ENCODE measurements at places on chromosomes 6 and 20.

DNA sequence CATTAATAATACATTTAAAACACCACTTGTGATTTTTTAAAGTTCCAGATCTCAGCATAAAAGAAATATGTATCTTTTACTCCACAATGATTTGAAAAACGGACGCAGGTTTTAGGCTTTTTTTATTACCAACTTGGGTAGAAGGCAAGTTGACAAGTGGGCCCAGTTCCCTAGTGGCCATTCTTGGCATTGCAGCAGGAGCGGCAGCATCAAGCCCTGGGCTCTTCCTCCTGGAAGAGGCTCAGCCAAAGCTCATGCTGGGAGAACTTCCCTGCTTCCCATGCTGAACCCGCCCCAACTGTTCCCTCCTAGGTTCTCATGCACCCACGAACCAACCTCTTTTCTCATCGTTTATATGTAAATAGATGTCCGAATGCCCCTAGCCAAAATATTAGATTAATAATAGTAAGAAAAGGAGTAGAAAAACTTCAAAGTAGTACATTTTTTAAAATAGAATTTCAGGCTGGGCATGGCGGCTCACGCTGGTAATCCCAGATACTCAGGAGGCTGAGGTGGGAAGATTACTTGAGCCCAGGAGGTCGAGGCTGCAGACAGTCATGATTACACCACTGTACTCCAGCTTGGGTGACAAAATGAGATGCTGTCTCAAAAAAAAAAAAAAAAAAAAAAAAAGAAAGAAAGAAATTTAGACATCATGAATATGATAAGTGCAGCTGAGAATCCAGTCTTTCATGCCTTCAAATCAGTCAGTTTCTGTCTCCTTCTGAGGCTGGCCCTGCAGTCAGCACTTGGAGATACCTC, 18.2 kb upstream of the MYB start:
- no peaks in the 10 kb centered on the region for H3K27me3 ChIP-seq
- H3K4me3 ChIP-seq = no peak overlapping the region
- no peaks in the 10 kb centered on the region for H3K36me3 ChIP-seq

GRCh38 chr6:8017276-8017701, 46.9 kb downstream of the BLOC1S5 start:
- no peak overlapping the region for H3K4me3 ChIP-seq
- H3K27me3 ChIP-seq = no peaks in the 10 kb centered on the region
- no peak for DNase-seq
- H3K36me3 ChIP-seq = no peaks in the 10 kb centered on the region
- H3K4me1 ChIP-seq = no peaks in the 10 kb centered on the region

GRCh38 chr6:22906091-22906549, 336.8 kb downstream of the HDGFL1 start:
- no peak overlapping the region for H3K4me3 ChIP-seq
- no peaks in the 10 kb centered on the region for H3K4me1 ChIP-seq
- H3K27me3 ChIP-seq = no peaks in the 10 kb centered on the region
- H3K36me3 ChIP-seq = no peaks in the 10 kb centered on the region
- no peak overlapping the region for H3K27ac ChIP-seq

DNA sequence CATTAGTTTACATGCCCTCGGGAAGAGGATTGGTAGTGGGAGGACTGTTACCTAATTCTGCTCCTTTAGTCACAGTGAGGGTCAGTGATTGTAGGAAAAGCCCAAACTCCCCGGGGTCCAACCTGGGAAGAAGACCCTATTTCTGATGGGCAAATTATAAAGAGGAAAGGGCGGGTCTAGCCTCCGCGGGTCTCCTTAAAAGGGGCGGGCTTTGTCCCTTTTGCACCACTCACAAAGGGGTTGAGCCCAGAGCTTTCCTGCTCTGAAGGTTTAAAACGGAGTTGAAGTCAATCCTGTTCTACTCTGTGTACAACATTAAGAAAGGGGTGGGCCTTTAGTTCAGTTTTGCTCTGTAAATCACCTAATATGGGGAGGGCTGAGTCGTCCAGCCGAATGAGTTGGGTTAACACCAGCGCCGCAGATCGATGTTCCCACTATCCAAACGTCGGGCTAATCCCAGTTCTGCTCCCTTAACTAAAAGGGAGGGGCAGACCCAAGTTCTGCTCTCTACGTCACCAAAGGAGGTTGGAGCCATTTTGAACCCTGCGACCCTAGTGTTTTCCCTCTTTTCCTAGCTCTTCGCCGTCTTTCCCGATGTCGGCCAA, 920 bp upstream of the RNF5 start:
- DNase-seq = no peak
- peak overlapping the region; percentile 54 for H3K4me3 ChIP-seq
- peaks cover 27% of the 10 kb centered on the region for H3K36me3 ChIP-seq
- H3K27ac ChIP-seq = peak overlapping the region; percentile 91
- H3K4me1 ChIP-seq = peaks cover 34% of the 10 kb centered on the region

GRCh38 chr6:159017757-159018559, 18.0 kb upstream of the RSPH3 start:
- H3K27ac ChIP-seq = no peak overlapping the region
- H3K27me3 ChIP-seq = no peaks in the 10 kb centered on the region
- H3K36me3 ChIP-seq = no peaks in the 10 kb centered on the region
- H3K4me3 ChIP-seq = no peak overlapping the region

GRCh38 chr6:28863604-28864325, 60.0 kb downstream of the TRIM27 start:
- H3K4me3 ChIP-seq = peak overlapping the region; percentile 57
- H3K27me3 ChIP-seq = no peaks in the 10 kb centered on the region
- peak overlapping the region; percentile 69 for H3K27ac ChIP-seq
- peak; percentile 47 for DNase-seq
- no peaks in the 10 kb centered on the region for H3K36me3 ChIP-seq
- H3K4me1 ChIP-seq = no peaks in the 10 kb centered on the region

- H3K4me3 ChIP-seq = no peak overlapping the region
- H3K27ac ChIP-seq = no peak overlapping the region
- H3K36me3 ChIP-seq = no peaks in the 10 kb centered on the region
- DNase-seq = no peak
These were observed 437.6 kb downstream of the MAFB start for GRCh38 chr20:40251284-40251932.

GRCh38 chr20:37670351-37670791, 23.5 kb upstream of the CTNNBL1 start:
- no peaks in the 10 kb centered on the region for H3K4me1 ChIP-seq
- no peak for DNase-seq
- H3K4me3 ChIP-seq = no peak overlapping the region
- no peak overlapping the region for H3K27ac ChIP-seq

DNA sequence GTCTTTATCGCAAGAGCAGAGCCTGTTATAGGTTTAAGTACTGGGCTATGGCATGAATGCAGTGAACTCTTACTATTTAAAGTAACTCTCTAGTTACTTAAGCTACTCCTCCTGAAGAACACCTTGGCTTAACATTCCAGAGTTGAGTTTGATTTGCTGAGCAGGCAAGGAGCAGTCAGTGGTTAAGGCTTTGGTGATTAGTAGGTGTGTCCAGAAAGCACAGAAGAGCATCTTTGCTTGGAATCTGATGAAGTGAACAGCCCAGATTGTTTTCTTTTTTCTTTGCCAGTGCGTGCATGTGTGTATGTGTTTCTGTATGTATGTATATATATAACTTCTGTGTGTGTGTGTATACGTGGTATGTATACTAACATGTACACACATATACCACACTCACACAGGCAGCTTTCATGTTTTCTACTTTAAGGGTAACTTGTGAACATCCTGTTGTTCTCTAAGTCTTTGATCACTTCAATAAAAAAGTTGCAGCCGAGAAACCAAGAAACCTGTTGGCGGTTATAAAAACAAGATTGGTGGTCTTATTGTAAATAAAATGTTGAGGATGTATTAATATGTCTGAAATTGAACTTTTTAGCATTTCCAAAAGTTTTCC, 56.2 kb upstream of the TULP4 start:
- peaks cover 12% of the 10 kb centered on the region for H3K4me1 ChIP-seq
- H3K27ac ChIP-seq = no peak overlapping the region
- no peaks in the 10 kb centered on the region for H3K27me3 ChIP-seq
- DNase-seq = no peak
- no peak overlapping the region for H3K4me3 ChIP-seq
- no peaks in the 10 kb centered on the region for H3K36me3 ChIP-seq

GRCh38 chr6:137056121-137056880, 11.5 kb upstream of the IL20RA start:
- no peak for DNase-seq
- no peaks in the 10 kb centered on the region for H3K36me3 ChIP-seq
- no peak overlapping the region for H3K4me3 ChIP-seq
- no peak overlapping the region for H3K27ac ChIP-seq
- no peaks in the 10 kb centered on the region for H3K27me3 ChIP-seq

GRCh38 chr6:85361643-85362014, 88.3 kb upstream of the NT5E start:
- H3K27ac ChIP-seq = no peak overlapping the region
- H3K4me1 ChIP-seq = no peaks in the 10 kb centered on the region
- DNase-seq = no peak
- no peaks in the 10 kb centered on the region for H3K27me3 ChIP-seq
- H3K36me3 ChIP-seq = no peaks in the 10 kb centered on the region

DNA sequence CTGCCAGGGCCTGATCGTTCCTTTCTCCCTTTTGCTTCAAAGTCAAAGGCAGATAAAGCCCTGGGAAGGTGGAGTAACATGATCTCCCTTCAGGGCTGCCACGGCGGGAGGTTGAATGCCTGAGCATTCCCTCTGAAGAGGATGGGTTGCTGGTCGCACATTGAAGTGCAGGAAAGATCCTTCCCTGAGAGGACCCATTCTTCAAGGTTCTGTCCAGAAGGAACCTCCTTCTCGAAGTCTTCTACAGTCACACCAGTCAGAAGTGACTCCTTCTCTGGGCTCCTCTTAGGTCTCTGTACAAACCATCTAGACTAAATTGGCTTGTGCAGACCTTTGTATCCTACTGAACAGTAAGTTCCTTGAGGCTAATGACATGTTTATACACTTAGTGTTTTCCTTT, 192.6 kb upstream of the VGLL2 start:
- H3K27me3 ChIP-seq = no peaks in the 10 kb centered on the region
- H3K36me3 ChIP-seq = no peaks in the 10 kb centered on the region
- no peak overlapping the region for H3K4me3 ChIP-seq
- no peak for DNase-seq
- H3K27ac ChIP-seq = no peak overlapping the region

Data from tibial nerve (tissue), 4 donors.